NCI-H526 (cell line): ENCODE measurements at places on chromosomes 5 and 9.
A peak's percentile ranks its signal among the peaks of the same experiment; 100 is the strongest.

DNA sequence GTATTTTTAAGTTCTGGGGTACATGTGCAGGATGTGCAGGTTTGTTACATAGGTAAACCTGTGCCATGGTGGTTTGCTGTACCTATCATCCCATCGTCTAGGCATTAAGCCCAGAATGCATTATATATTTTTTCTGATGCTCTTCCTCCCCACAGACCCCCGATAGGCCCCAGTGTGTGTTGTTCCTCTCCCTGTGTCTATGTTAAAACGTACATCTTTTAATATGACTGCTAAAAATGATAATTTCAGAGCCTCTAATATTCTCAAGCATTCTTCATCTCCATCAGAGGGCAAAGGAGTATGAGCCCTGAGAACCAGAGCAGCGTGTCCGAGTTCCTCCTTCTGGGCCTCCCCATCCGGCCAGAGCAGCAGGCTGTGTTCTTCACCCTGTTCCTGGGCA, at the start of gene OR1J2:
OR1J2 (plus strand) TSS at position 301 of the 400 bp plus-strand sequence; CDS start at position 301, 0 bp downstream.
- DNase-seq, result no peak

GRCh38 chr5:8934455-8934854, 611.4 kb downstream of the SEMA5A start:
- DNase-seq, result no peak

DNA sequence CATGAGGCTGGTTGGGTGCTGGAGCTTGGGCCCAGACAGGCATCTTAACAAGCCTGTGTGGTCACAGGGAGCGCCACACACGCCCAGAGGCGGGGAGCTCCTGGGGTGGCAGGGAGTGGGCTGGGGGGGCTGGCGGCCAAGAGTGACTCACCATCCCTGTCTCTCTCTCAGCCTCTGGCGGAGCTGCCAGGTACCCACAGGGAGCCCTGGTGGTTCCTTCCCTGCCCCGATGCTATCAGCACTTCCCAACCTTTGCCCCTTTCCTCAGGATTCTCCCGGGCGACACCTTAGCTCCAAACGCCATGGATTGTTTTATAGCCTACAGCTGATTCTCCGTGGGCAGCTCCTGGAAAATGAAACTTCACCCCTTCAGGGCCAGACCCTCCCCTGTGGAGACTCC, 5.5 kb downstream of the SLC9A3 start:
- DNase-seq, result no peak

DNA sequence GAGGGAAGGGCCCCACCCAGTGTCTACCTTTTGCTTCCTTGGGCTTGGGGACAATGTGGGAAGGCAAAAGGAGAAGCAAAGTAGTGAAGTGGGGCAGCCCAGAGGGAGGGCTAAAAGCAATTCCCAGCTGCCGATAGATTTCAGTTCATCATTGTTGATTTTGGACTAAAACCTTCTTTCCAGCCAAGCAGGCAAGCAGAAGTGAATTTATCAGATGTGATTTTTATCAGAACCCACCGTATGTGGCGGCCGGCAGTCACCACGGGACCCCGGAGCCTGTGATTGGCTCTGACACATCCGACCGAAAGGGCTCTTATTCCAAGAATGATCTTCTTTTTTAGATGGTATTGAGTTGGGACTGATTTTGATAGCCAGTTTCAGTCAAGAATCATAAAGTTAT, 559.9 kb downstream of the PSAT1 start:
- DNase-seq, result no peak

DNA sequence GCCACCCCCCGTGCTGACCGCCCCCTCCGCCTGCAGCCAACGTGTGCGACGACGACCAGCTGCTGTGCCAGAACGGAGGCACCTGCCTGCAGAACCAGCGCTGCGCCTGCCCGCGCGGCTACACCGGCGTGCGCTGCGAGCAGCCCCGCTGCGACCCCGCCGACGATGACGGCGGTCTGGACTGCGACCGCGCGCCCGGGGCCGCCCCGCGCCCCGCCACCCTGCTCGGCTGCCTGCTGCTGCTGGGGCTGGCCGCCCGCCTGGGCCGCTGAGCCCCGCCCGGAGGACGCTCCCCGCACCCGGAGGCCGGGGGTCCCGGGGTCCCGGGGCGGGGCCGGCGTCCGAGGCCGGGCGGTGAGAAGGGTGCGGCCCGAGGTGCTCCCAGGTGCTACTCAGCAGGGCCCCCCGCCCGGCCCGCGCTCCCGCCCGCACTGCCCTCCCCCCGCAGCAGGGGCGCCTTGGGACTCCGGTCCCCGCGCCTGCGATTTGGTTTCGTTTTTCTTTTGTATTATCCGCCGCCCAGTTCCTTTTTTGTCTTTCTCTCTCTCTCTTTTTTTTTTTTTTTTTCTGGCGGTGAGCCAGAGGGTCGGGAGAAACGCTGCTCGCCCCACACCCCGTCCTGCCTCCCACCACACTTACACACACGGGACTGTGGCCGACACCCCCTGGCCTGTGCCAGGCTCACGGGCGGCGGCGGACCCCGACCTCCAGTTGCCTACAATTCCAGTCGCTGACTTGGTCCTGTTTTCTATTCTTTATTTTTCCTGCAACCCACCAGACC, 80.2 kb downstream of the NTNG2 start:
- no peak for DNase-seq

DNA sequence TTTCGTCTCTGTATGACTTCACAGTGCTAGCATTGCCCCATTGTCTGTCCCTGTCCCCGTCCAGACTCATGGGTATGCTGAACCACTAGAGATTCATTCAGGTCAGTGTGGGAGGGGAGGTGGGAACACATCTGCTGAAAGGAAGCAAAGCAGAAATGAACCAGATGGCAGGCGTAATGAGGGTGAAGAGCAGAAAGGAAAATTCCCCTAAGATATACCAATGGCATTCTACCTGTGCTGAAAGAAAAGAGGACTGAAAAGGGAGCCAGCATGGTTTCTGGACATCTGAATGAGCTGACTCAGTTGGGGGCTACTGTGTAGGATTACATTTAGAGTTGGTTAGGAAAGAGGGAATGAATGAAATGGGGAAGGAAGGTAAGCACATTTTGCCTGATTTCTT, 678.7 kb downstream of the MAT2B start:
- DNase-seq, result no peak

GRCh38 chr9:136644343-136644592, 18.4 kb upstream of the EGFL7 start:
- DNase-seq, result peak; percentile 29

- DNase-seq, result no peak
Measured at GRCh38 chr9:129665814-129666520, 520 bp downstream of the PRRX2 start.
